ENCODE measurements at places on chromosomes 11 and 22. TPM values are rescaled to one million over a fixed set of nuclear protein-coding genes. Genes with fewer than 3 reads are reported as not detected.

Gene TRIM48
- polyA plus RNA-seq = not detected

Gene BBS1
- 14.7 TPM for polyA plus RNA-seq

DNA sequence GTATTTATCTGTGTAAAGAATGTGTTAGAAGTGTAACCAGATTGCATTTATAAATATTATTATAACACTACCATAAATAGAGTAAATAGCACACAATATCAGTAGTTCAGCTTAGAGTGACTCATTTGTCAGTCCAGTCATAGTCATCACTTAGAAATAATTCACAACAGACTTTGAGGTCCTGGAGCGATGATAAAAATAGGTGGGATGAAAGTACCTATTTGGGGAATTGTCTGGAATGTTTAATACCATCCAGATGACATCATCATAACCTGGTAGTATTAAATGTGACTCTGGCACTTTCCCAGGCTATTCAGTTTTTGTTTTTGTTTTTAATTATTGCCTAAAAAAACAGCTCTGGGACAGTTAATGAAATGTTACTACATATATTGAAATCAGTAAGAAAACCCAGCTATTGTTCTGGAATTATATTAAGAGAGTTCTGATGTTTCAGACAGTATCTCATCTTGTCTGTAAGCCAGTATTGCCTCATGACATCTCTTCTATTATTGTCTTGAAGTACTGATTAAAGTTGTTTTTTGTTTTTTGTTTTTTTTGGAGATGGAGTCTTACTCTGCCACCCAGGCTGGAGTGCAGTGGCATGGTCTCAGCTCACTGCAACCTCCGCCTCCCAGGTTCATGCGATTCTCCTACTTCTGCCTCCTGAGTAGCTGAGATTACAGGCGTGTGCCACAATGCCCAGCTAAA lies 74.8 kb downstream of the SIK2 start:
- no peak for DNase-seq

GRCh38 chr11:34466802-34467488 lies 28.2 kb downstream of the CAT start:
- no peak for DNase-seq

DNA sequence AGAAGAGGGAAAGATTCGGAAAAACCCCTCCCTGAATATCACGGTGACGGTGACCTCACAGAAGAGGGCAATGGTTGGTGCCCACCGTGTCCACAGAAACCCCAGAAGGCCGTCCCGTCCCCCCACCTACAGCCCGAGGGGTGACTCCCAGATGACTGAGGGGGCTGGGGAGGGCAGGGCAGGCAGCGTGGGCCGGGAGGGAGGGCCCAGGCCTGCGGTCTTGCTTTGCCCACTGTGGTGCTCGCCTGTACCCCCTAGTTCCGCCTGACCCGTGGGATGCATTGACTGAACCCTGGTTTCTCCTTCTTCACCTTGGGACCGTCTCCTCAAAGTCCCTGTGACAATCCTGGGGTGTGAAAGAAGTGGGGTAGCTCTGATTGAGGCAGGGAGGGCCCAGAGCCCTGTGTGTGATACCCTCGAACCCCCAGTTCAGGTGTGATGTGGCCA lies 526.7 kb downstream of the BRD1 start:
- DNase-seq = no peak

- no peak for DNase-seq
Measured at GRCh38 chr22:21841422-21841821, 26.0 kb downstream of the MAPK1 start.

- no peak for DNase-seq
Measured at GRCh38 chr11:111355101-111355500, 24.0 kb downstream of the POU2AF1 start.

GRCh38 chr11:15610881-15611280 lies 496.2 kb downstream of the INSC start:
- no peak for DNase-seq

DNA sequence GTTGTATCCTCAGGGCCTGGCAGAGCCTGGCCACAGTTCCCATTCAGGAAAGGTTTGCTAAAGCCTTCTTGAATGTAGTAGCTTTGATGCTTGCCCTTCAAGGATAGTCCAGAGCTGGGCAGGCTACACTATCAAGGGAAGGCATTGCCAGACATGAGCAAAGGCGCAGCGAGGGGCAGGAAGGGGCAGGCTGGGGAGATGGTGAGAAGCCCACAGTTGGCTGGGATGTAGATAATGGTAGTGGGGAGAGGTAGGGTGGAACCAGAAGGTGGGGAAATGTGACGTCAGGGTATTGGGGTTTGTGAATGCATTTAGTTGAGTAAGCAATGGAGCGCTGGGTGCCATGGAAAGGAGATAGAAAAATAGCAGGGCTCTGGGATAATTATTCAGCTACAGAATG lies 28.6 kb downstream of the LRRC32 start:
- no peak for DNase-seq

Gene OR1S2
- not detected for polyA plus RNA-seq

GRCh38 chr11:71499125-71499524 lies 27.9 kb upstream of the KRTAP5-7 start:
- DNase-seq = no peak

- no peak for DNase-seq
Measured at GRCh38 chr11:58498464-58498863, 9.4 kb downstream of the OR5B21 start.

DNA sequence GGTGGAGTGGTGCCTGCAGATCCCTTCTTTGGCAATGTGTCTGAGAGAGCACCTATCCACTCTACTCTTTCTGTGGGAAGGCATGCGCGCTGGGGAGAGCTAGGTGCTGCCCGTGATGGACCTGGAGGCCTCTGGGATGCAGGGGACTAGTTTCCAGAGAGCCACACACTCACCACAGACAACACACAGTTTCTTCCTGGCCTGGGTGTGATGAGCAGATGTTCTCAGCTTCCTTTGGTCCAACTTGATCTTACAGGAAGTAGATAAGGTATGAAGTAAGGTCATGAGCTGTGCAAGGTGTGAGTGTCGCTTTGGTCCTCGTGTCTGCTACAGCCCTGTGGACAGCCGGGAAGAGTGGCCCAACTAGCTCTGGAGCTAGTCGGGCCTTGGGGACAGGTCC lies 27.3 kb upstream of the SUSD2 start:
- DNase-seq = no peak

GRCh38 chr11:33467966-33468365 lies 210.8 kb downstream of the HIPK3 start:
- no peak for DNase-seq

- no peak for DNase-seq
Measured at GRCh38 chr11:125772834-125773505, 5.7 kb downstream of the PATE2 start.

DNA sequence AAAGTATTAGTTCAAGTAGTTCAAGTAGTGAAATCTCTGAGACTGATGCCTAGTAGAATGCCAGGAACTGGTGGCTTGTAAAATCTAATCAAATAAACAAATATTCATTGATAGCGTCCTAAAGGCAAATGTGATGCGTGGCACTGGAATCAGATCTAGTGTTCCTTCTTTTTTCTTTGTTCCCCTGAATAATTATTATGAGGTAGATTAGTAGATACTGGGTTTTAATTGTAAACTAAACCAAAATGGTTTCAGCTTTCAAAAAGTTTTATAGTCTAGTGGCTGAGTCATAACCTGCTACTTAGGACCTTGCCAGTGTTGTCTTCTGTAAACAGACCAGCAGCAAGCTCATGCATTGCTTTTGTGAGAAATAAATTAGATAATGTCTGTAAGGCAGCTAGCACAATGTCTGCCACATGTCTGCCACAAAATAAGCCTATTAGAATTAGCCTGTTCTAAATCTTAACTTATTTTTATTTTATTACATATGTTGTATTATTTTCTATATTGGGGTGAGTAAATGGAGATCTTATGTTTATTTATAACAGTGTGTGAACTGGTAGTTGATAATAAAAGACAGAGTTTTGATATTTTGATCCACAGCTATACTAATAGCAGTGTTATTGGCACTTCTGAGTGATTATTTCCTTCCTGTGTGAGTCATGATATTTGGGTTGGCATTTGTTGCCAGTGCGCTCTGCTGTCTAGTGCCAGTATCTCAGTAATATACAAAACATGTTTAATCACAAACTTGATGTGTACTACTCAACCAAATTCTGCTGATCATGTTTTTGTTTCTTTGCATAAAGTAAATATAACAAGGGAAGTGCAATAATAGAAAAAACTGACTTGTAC lies 135.7 kb downstream of the TMEM135 start:
- DNase-seq = no peak

- no peak for DNase-seq
Measured at GRCh38 chr11:58674609-58675008, 52.1 kb downstream of the CNTF start.

DNA sequence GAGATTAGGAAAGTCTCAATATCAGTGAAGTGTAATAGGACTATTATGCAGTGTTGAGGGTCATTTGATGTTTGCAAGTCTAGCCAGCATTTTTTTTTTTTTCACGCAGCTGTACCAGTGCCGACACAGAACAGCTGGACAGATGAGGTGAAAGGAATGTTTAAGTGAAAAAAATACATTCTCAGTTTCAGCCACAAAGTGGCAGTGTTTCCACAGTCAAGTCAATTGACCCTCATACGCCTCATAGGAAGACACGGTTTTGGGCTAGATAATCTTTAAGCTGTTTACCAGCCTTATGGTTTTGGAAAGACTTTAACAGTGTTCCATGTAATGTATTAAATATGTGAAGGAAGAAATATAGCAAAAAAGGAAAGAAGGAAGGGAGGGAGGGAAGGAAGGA lies 349.9 kb upstream of the ANO3 start:
- DNase-seq = no peak

- peak; percentile 1 for DNase-seq
Measured at GRCh38 chr11:69355959-69356702, 62.2 kb downstream of the MYEOV start.

Gene NRIP3
- polyA plus RNA-seq = 0.13 TPM

GRCh38 chr22:48837341-48837935 lies 990.2 kb downstream of the BRD1 start:
- DNase-seq = no peak

Measured in heart right ventricle (tissue), 16 donors.